ENCODE measurements at places on chromosomes 16 and 17.

- no peak for DNase-seq
Measured at GRCh38 chr17:82094931-82095776, 2.9 kb downstream of the FASN start.

- no peak for DNase-seq
Measured at GRCh38 chr17:66551839-66552238, 249.4 kb downstream of the PRKCA start.

DNA sequence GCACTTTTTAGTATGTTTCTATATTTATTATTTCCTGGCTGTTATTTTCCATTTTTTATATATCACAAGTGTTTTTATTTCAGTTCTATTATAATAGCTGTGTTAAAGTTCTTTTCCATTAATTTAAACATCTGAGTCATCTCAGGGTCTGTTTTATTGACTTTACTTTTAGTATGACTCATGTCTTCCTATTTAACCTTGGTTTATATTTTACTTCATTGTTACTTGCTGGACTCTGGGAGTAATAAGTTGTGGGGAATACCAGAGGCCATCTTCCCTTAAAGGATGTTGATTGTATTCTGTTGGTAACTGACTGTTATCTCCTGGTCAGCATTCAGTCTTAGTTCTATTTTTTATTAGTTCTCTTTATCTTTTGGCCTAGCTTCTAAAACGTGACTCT is 1508.2 kb downstream of the CDH11 start:
- DNase-seq = no peak

- DNase-seq = no peak
Measured at GRCh38 chr16:13519871-13520270, 400.1 kb upstream of the ERCC4 start.

DNA sequence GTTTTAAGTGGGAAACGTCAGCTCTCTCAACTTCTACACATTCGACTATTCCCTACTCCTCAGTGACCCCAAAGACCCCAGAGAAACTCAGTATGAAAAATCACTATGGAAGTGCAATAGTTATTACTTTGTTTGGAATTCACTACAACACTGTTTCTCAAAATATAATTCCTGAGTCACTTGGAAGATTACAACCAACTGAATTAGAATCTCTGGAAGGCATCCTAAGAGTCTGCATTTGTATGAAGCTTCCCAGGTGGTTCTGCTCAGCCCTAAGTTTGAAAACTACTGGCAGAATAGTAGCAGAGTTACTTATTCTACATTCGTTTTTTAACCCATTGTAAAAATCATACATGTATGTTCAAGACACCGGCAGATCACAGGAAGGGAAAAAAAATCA is 525.6 kb downstream of the MAF start:
- no peak for DNase-seq

DNA sequence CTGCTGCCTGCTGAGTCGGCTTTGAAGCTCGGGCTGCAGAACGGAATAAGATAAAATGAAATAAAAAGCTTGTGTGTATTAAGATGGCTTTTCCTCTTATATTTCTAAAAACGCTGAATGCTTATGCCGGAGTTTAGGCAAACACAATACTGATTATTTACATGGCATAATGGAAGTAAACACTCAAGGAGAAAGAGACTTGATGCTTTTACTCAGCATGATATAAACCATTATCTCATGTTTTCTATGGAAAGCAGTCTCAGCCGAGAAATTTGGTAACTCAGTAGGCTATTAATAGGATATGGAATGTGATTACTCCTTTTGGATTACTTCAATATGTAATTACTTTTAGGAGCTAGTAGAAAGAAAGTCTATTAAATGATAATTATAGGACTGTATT is 153.3 kb downstream of the CDH11 start:
- DNase-seq = no peak

DNA sequence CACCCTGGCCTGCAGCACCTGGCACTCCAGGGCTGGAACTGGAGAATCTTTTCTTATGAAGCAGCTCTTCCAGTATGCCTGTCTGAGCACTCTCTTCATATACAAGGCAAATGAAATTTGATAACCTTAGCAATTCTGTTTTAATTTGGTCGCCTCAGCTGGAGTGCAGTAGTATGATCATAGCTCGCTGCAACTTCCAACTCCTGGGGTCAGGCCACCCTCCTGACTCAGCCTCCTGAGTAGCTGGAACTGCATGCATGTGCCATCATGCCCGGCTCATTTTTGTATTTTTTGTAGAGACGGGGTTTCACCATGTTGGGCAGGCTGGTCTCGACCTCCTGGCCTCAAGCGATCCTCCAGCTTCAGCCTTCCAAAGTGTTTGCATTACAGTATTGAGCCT is 140.8 kb upstream of the CHMP6 start:
- no peak for DNase-seq

GRCh38 chr17:43024407-43025289 is at the start of gene RND2:
TSS of gene RND2 (plus strand) at chr17:43025231. CDS start at chr17:43025348, 117 bp downstream.
- peak; percentile 90 for DNase-seq

DNA sequence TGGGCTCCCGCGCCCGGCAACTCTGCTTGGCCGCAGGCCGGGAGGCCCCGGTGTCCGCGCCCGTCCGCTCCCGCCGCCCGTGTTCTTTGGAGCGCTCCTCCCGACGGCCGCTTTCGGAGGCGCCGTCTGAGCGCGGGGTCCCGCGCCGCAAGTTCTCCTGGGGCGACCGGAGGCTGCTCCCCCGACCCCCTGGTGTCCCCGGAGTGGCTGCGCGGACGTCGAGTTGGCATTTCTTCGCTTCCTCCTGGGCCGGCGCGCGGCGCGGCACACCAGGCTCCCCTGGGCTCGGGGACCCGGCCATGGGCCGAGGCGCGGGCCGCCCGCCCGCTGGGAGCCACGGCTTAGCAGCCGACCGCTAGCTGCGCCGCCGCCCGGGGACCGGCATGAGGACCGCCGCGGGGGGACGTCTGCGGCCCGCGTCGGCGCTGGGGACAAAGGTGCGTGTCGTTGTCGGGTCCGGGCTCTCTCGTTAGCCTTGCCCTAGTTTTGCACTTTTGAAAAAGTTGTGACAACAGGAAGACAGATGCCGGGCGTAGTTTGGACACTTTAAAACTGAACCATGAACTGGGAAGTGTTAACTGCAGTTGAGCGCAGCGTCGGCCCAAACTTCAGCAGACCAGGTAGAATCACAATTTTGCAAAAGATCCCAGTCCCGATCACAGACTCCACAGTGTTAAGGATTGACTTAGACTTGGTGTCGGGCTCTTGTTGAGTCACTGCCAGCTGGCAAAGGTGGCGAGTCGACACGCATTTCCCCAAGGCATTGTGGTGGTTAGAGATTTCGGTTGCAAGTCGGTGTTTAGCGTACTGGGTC is 700 bp downstream of the UBN1 start:
- DNase-seq = no peak

- no peak for DNase-seq
Measured at GRCh38 chr17:30219833-30220232, 15.7 kb downstream of the SLC6A4 start.

DNA sequence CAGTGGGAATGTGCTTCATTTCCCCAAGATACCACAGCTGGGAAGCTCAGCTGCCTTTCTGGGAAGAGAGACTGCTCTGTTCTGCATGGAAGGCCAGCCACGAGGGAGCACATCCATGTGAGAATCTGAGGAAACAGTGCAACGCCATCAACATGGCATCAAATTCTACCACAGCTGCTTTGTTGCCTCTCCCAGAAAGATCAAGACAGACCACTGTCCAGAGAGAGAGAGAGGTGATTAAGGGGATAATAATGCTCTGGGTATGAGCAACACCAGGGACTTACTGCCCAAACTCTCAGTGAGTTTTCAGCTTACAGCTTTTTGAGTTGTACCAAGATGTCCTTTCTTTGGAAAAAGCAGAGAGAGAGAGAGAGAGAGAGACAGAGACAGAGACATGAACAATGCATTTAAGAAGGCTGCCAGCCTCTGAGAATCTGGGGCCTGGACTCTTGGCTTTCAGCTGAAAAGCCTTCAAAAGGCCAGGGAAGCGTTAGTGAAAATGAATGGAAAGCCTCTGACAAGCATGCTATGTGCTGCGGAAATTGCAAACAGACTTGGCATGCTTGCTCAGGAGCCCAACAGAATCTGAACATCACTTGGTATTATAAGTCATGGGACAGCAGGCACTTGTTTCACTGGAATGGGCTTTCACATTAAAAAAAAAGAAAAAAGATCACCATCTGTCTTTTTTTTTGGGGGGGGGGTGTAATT is 223.1 kb downstream of the MAP2K6 start:
- DNase-seq = no peak

GRCh38 chr16:47316442-47317015 is 144.3 kb downstream of the ITFG1 start:
- no peak for DNase-seq

GRCh38 chr17:35541434-35541833 is 4.0 kb upstream of the SLFN12L start:
- no peak for DNase-seq

DNA sequence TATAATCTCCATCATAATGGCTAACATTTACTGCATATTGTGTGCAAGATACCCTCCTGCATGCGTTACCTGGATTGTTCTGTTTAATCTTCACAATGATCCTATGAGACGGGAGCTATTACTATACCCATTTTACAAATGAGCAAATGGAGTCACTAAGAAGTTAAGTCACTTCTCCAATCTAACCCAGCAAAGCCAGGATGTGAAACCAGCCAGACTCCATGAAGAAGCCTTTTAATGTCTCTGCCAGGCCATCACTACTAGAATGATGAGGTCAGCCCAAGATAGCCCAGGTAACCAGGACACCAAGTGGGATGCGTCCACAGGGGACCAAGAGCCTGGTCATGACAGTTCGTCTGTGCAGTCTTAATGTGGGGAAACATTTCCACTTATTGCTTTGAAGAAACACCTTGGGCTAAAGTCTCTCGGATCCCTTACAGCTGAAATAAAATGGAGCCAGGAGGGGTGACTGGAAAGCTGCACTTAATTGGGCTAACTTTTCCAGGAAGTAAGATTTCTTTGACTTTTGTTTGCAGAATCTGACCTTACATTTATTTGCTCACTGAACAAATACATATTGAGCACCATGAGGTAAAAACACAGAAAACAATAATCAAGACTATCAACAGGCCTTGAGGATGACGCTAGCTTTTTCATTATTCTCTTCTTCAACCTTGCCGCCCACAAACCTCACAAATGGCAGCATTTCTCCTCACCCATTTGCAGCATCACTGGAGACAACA is 926 bp upstream of the SHCBP1 start:
- no peak for DNase-seq

DNA sequence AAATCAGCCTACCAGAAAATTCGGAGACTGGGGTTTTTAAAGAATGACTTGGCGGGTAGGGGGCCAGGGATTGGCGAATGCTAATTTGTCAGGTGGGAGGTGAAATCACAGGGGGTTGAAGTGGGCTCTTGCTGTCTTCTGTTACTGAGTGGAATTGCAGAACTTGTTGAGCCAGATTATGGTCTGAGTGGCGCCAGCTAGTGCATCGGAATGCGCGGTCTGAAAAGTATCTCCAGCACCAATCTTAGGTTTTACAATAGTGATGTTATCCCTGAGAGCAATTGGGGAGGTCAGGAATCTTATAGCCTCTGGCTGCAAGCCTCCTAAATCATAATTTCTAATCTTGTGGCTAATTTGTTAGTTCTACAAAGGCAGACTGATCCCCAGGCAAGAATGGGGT is 762 bp upstream of the RBL2 start:
- no peak for DNase-seq

DNA sequence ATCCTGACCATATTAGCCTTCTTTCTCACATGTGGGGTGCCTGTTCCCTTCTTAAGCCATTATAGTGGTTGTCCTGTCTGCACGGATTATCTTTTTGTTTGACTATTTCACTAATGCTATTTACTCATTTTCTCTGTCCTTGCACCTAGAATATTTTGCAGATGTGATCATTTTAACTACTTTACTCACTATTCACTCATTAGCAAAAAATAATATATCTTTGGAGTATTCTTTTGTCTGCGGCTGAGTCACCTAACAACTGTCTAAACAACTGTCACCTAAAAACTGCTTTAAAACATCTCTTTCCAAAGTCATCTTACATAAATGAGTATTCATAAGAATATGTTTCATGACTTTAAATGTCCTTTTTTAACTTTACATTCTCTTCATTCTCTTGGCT is 87.4 kb downstream of the KCNJ2 start:
- DNase-seq = no peak

GRCh38 chr17:74270333-74270732 is 3.7 kb upstream of the DNAI2 start:
- no peak for DNase-seq

DNA sequence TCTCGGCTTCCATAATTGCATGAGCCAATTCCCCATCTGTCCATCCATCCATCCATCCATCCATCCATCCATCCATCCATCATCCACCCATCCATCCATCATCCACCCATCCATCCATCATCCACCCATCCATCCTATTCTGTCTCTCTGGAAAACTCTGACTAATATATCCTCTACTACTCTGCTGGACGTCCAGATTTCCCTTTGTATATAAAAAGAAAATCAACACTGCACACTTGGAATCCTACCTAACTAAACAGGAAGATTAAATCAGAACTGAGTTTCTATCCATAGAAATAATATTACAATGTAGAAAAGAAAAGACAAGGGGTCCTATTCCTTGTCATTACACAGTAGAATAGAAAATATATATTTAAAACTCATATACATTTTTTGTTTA is 150.3 kb upstream of the CORO6 start:
- no peak for DNase-seq

GRCh38 chr16:67857547-67858233 is 10.2 kb upstream of the CENPT start:
- no peak for DNase-seq

DNA sequence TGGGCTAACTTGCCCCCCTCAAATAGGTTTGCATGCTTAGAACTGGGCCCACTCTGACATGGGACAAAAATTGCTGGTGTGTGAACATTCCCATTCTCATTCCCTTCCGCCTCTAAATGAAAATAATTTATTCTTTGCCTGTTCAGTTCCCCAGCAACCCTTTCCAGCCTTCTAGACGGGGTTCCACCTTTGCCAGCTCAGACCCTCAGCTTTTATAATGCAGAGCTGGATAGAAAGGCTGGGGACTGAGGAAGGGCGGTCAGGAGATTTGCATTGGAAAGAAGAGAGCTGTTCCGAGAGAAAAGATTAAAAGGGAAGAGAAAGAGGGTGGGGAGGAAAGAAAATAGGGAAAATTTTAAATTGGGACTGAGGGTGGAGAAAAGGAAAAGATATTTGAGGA is 151.1 kb upstream of the WSCD1 start:
- no peak for DNase-seq

DNA sequence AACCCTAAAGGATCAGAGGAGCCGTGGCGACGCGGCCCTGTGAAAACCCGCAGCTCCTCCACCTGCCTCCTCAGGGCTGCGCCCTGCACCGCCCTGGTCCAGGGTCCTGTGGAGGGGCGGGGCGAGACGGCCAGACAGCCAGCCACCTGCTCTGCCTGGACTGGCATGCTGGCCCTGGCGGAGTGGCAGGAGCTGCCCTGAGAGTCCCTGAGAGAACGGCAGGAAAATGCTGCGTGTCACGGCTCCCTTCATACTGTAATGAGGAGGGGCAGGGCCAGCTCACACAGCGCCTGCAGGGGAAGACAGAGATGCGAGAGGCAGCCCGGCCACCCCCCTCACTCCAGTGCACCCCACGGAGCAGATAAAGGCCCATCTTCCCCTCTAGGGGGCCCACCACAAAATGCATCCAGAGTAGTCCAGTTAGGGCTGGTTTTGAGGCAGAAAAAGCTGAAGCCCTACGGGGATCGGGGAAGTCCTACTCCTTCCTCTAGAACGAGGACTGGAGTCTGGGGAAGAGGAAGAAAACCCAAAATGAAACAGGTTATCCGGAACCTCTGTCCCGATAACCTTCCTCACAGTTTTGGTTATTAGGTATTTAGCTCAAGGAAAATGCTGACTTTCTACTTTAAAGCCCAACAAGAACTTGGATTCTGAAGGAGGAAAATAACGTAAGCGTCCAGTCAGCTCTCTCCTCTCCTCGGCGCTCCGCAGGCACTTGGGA is 97.6 kb upstream of the DNAH17 start:
- peak; percentile 43 for DNase-seq

Measured in NCI-H1092 (cell line).